ENCODE measurements at places on chromosomes 2 and 18.

GRCh38 chr2:124258140-124258880 is 233.2 kb downstream of the CNTNAP5 start:
- DNase-seq: no peak

DNA sequence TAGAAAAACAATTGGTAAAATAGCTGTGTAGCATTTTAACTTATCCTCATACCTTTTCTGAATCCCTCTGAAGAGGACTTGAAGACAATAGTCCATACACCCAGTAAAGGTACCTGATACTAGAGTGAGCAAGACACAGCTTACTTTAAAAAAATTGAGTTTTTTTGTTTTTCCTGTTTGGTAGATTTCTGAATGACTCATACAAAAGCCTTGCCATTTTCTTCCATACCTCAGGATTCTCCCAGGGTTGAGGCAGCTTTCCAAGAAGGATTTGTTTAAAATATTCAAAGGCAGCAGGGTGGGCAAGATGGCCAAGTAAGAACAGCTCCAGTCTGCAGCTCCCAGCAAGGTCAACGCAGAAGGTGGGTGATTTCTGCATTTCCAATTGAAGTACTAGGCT is 551.0 kb upstream of the LRATD1 start:
- no peak for DNase-seq

GRCh38 chr2:141021611-141022010 is 1109.2 kb downstream of the LRP1B start:
- DNase-seq: no peak

GRCh38 chr2:169448865-169449264 is 30.4 kb upstream of the BBS5 start:
- no peak for DNase-seq

DNA sequence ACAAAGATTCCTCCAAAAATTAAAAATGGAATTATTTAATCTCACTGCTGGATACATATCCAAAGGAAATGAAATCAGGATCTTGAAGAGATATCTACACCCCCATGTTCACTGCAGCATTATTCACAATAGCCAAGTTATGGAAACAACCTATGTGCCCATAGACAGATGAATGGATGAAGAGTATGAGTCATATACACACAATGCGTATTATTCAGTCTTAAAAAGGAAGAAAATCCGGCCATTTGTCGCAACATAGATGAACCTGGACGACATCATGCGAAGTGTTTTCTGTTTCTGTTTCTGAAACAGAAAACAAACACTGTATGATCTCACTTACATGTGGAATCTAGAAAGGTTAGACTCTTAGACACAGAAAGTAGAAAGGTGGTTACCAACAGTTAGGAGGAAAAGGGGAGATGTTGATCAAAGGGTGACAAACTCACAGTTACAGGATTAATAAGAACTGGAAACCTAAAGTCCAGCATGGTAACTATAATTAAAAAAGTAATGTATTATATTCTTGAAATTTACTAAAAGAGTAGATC is 87.8 kb upstream of the ERBB4 start:
- no peak for DNase-seq
